ENCODE measurements at places on chromosomes 11 and 22. TPM values are rescaled to one million over a fixed set of nuclear protein-coding genes. Genes with fewer than 3 reads are reported as not detected.
A peak's percentile ranks its signal among the peaks of the same experiment; 100 is the strongest.

- DNase-seq = no peak
Observed at GRCh38 chr22:16964366-16964765, 43.7 kb downstream of the GAB4 start.

GRCh38 chr11:85768473-85769146 lies 42.3 kb downstream of the SYTL2 start:
- no peak for DNase-seq

DNA sequence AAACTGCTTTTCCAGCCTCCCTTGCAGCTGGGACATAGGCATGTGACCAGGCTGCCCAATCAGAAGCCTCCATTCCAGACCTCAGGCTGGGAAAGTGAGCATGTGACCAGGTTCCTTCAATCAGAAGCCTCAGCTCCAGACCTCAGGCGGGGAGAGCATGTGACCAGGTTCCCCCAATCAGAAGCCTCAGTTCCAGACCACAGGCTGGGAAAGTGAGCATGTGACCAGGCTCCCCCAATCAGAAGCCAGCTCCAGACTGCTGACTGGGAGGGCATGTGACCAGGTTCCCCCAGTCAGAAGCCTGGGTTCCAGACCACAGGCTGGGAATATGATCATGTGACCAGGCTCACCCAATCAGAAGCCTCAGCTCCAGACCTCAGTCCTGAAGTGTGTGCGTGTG lies 11.7 kb upstream of the IL2RB start:
- DNase-seq = no peak

- DNase-seq = no peak
Observed at GRCh38 chr11:116890193-116890592, 52.8 kb upstream of the APOA1 start.

GRCh38 chr22:21591695-21592094 lies 24.2 kb downstream of the UBE2L3 start:
- DNase-seq = no peak

DNA sequence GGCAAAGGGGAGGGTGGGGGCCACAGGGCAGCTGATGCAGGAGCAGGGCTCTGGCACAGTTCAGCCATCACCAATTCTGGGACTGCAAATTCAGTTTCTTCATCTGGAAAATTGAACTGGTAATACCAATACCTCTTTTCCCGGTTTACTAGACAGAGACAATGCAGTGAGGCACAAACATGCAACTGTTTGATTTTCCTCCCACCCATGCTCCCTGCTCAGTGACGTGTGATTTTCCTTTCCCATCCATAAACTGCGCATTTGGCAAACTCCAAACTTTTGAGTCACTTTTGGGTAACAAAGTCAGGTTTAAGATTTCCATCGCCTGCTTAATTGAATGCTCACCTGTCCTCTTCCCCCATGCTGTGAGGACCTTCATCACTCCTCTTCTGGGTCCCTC lies 23.2 kb downstream of the P2RY2 start:
- DNase-seq = no peak

GRCh38 chr22:47066616-47066905 lies 304.1 kb downstream of the TBC1D22A start:
- DNase-seq = no peak

DNA sequence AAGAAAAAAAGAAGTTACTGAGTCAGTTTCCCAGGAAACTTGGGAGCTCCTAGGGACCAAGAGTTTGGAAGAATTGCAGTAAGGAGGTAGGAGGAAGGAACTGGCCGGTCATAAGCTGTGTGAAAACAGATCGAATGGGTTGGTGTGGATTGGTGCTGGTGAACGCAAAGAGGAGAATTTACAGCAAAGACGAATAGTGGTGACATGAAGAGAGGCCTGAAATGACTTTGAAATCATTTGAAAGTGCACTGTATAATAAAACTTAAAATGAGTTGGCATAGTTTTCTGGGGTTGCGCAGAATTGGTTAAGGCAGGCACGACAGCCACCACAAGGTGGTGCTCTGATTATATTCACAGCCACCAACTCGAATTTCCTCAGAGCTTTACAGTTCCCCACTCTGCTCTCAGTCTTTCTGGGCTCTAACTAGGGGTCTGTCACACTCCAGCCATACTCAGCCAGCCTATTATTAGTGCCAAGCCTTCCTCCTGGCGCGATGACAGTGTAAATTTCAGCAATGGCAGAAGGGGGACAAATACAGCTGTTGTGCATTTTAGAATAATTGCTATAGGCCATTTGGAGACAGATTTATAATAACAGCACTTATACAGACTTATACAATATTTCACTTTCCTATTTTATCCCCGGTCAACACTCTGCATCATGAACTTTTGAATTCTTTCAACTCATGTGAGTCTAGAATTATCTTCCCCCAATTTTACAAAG lies 8.3 kb upstream of the HTR3B start:
- DNase-seq = no peak

GRCh38 chr11:28910926-28911325 lies 802.7 kb downstream of the METTL15 start:
- no peak for DNase-seq

GRCh38 chr11:35531246-35531645 lies 5.8 kb upstream of the PAMR1 start:
- DNase-seq = no peak

DNA sequence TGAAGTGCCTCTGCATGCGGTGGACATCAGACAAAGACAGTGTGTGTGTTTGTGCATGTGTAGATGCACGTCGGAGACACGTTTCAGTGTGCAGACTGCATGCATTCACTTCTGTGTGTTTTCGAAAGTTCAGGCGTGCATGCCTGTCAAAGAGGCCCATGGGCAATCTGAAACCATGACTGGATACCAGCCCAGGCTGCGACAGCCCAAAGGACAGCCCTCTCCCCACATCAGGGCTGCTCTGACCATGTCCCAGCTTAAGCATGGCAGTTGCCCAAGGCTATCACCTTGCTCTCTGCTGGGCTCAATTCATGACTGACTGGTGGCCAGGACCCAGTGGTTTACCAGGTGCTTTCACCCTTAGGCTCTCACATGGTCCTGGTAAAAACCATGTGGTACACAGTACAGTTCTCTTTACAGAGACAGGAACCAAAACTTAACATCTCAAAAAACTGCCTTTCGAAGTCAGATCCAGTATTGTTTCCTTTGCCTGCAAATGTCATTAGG lies 423.7 kb upstream of the CADM1 start:
- DNase-seq = no peak

GRCh38 chr22:38474003-38474607 lies 6.2 kb downstream of the KDELR3 start:
- no peak for DNase-seq

DNA sequence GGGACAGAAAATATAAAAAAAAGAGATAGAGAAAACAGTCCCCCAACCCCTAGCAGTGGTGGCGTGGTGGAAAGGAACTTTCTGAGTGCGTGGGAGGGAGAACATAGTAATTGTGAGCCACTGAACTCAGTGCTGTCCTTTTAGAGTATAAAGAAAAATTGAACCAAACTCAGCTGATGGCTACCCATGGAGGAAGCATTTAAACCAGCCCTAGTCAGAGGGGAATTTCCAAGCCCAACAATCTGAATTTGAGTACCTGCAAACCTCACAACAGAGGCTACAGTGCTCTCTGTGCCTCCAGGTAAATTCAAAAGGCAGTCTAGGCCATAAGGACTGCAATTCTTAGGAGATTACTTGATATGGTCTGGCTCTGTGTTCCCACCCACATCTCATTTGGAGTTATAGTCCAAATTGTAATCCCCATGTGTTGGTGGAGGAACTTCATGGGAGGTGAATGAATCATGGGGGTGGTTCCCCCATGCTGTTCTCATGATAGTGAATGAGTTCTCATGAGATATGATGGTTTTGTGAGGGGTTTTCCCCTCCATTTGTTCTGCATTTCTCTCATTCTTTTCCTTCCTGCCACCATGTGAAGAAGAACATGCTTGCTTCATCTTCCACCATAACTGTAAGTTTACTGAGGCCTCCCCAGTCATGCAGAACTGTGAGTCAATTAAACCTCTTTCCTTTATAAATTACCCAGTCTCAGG lies 687.8 kb downstream of the FAM181B start:
- no peak for DNase-seq

- no peak for DNase-seq
Observed at GRCh38 chr22:44537467-44537866, 39.4 kb upstream of the RTL6 start.

GRCh38 chr11:37905707-37906417 lies 1307.8 kb upstream of the RAG2 start:
- no peak for DNase-seq

DNA sequence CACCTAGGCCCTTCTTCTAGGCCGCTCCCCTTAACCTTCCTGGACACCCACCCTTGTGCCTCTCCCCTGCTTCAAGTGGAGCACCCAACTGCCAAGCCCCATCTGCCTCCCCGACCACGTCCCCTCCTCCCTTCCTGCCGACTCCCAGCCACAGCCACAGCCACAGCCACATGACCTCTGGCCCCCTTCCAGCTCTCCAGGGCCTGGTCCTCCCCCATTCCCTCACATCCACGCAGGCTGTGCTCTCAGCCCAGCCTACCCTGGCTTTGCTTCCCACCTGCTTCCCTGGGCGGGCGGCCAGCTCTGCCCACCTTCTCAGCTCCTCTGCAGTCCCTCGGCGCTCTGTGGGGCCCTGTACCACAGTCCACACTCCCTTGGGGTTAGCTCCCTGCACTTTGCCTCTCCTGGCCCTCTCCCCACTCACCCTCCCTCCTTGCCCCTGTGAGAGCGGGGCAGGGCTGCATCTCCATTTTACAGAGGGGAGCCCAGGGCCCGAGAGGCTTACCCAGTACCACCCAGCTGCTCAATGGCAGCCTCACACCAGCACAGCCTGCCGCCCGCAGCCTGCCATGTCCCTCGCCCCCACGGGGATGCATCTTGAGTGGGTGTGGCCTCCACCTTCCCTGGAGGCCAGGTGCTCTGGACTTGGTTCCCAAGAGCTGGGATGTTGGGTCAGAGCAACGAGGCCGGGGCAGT lies 20.3 kb downstream of the PARVG start:
- DNase-seq = no peak

DNA sequence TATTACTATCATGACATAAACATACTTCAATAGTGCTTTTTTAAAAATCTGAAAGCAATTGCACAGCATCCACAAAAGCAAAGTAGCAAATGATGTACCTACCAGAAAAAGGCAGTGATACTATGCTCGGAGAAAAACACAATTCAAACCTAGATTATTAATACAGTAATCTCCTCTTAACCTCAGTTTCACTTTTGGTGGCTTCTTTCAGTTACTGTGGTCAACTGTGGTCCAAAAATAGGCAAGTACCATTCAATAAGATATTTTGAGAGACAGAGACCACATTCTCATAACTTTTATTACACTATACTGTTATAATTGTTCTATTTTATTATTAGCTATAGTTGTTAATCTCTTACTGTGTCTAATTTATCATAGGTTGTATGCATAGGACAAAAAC lies 20.8 kb downstream of the KCNA4 start:
- DNase-seq = no peak

GRCh38 chr11:34243600-34244464 lies 114.0 kb downstream of the ABTB2 start:
- no peak for DNase-seq

GRCh38 chr11:35100013-35100383 lies 39.0 kb upstream of the CD44 start:
- peak; percentile 44 for DNase-seq

- DNase-seq = no peak
Observed at GRCh38 chr11:117072517-117073461, 25.4 kb downstream of the SIK3 start.

DNA sequence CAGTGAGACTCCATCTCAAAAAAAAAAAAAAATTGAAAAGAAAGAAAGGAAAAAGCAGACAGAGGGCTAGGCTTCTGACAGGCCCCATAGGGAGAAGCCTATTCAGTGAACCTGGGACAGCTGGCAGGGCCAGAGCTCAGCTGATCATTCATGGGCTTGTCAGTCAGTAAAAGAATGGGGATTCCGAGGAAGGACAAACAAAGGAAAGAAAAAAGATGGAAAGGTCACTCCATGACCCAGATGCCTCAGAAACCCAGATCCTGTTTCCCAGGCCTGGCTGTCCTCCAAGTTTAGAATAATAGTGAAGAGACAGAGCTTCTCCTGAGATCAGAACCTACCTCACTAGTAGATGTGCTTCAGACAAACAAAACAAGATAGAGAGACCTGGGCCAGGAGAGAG lies 34.3 kb upstream of the ASPHD2 start:
- no peak for DNase-seq

DNA sequence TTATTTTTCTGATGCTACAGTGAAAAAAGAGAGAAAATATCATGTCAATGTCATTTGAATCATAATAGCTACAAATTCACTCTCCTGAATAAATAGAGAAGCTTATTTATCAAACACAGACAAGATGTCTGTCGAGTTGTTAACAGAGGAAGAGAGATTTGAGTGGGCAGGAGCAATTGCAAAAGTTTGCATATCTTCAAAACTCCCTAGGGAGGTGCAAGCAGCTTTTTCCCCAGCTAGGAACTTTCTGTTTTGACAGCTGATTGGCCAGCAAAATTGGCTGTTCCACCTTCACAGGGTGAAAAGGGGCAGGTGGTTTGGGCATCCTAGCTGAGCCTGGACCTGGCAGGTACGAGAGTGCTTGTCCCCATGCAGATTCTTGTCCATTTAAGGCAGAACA lies 98.2 kb downstream of the NTM start:
- no peak for DNase-seq

GRCh38 chr11:19525276-19525675 lies 187.4 kb upstream of the NAV2 start:
- no peak for DNase-seq

DNA sequence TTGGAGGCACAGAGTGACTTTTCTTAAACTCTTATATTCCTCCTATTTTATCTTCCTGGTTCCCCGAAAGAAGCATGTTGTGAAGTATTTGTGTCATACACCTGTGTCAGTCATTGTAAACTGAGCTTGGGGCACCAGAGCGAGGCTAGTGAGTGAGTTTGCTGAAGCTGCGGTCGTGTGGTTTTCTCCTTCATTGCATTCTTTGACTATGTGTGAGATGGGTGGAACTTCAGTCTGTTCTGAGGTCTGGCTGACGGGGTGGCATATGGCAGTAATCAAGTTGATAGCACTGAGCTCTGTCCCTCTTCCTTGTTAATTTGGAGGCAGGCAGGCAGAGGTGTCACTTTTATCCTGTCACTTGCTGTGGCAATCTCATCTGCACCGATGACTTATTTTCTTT lies 4.2 kb downstream of the VPS26B start:
- no peak for DNase-seq

- no peak for DNase-seq
Observed at GRCh38 chr22:19957445-19957844, 15.8 kb upstream of the TXNRD2 start.

GRCh38 chr11:73454987-73455386 lies 78.8 kb downstream of the RELT start:
- no peak for DNase-seq

GRCh38 chr11:119481667-119482400 lies 58.9 kb upstream of the THY1 start:
- DNase-seq = no peak

- DNase-seq = peak; percentile 78
Observed at GRCh38 chr11:42524534-42525227, 787.1 kb upstream of the API5 start.

Gene LDHAL6A
- 1.4 TPM for polyA plus RNA-seq

Gene SAA1
- not detected for polyA plus RNA-seq

Gene OR52A1
- polyA plus RNA-seq = not detected

Gene DDX25
- 4.6 TPM for polyA plus RNA-seq

Gene CDC42EP2
- polyA plus RNA-seq = 12.7 TPM

Gene PPP6R2
- 43.5 TPM for polyA plus RNA-seq

Gene VPS37C
- polyA plus RNA-seq = 18.7 TPM

Gene ANKK1
- 0.18 TPM for polyA plus RNA-seq

Gene INPPL1
- 133 TPM for polyA plus RNA-seq

Gene SULT4A1
- polyA plus RNA-seq = 3.4 TPM

Gene FIBIN
- 24.8 TPM for polyA plus RNA-seq

Gene SMTNL1
- polyA plus RNA-seq = 0.30 TPM

Gene UBQLN3
- not detected for polyA plus RNA-seq

Gene CD151
- 194 TPM for polyA plus RNA-seq

Gene MIAT
- 0.46 TPM for polyA plus RNA-seq

Gene MMP13
- not detected for polyA plus RNA-seq

All from right renal pelvis (tissue), 4 donors.